ENCODE measurements at places on chromosomes 6 and 20.

DNA sequence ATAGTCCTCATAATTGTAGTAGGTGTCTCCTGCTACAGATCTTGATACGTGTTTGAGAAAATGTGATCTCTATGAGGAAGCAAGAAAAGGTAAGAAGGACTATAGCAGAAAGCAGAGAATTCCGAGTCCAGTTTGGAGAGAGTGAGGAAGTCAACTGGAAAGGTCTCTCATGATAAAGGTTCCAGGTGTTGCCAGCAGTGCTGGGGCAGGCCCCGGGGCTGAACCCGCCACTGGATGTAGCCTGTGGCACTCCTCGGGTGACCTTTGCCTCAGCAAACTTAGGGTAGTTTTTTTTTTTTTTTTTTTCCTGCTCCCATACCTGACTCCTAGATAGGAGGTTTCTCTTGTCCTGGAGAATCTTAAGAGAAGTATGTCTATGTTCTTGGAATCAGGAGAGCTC lies 62.8 kb downstream of the FAM120B start:
- DNase-seq, result no peak

DNA sequence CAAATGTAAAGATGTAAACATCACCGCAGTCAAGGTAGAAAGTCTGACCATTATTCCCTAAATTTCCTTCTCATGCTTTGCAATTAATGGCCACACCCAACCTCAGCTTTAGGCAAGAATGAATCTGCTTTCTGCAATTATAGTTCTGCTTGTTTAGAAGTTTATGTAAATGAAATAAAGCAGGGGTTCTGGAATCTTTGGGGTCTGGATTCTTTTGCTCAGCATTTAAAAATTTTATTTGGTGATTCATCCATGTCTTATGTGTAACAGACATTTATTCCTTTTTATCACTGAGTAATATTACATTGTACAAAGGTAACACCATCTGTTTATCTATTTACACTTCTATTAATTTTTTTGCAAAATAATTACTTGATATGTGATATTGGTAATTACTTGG lies 613.6 kb downstream of the UTRN start:
- no peak for DNase-seq

DNA sequence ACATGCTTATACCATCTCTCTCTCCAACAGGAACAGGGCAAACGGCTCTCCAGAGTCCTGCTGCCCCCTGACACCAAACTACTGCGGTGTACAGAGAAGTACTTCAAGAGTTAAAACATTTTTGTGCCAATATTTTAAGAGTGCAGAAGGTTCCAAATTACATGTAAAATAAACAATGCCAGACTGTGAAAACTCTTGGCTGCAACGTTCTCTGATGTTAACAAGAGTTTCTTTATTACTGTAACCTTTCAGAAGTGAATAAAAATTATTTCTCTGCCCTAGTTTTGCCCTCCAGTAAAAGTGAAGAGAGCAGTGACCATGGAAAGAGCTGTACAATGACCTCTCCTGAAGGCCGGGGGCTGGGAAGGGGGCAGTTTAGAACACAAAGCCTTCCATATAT lies 41.4 kb upstream of the FAM83C start:
- DNase-seq, result no peak

GRCh38 chr20:1824181-1824580 lies 71.0 kb upstream of the SIRPA start:
- DNase-seq, result no peak

GRCh38 chr6:32851025-32851424 lies 2.5 kb downstream of the TAP1 start:
- no peak for DNase-seq

GRCh38 chr6:33828452-33828763 lies 24.6 kb upstream of the MLN start:
- no peak for DNase-seq

- DNase-seq, result no peak
Measured at GRCh38 chr6:34273242-34273805, 24.5 kb upstream of the SMIM29 start.

GRCh38 chr20:9068841-9069663 lies at the start of gene PLCB4:
PLCB4 (plus strand) TSS chr20:9069087; CDS start chr20:9307815, 238,728 bp downstream.
- DNase-seq, result no peak

GRCh38 chr6:36926708-36927513 lies 27.6 kb upstream of the PI16 start:
- no peak for DNase-seq

GRCh38 chr20:19407736-19408135 lies 195.3 kb downstream of the SLC24A3 start:
- DNase-seq, result no peak

GRCh38 chr6:48222241-48222640 lies 111.2 kb upstream of the PTCHD4 start:
- DNase-seq, result no peak

GRCh38 chr6:35879151-35879550 lies 41.7 kb downstream of the SRPK1 start:
- DNase-seq, result no peak

DNA sequence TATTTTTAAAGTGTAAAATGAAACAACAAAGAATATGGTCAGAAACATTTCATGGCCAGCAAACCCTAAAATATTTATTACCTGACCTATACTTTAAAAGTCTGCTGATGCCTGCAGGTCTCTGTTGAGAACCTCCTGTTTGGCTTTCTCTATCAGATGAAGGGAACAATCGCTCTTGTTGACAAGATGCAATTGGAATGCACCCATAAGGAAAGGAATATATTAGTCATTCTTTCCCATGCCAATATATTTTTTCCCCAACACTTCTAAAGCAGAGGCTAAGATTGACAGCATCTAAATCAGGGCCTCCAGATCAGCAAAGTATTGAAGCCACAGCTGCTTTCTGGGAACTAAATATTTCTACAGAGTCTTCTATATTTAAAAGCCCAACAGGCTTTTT lies 897.8 kb downstream of the EPHA7 start:
- DNase-seq, result no peak

- DNase-seq, result no peak
Measured at GRCh38 chr6:54629131-54629530, 217.4 kb upstream of the FAM83B start.

DNA sequence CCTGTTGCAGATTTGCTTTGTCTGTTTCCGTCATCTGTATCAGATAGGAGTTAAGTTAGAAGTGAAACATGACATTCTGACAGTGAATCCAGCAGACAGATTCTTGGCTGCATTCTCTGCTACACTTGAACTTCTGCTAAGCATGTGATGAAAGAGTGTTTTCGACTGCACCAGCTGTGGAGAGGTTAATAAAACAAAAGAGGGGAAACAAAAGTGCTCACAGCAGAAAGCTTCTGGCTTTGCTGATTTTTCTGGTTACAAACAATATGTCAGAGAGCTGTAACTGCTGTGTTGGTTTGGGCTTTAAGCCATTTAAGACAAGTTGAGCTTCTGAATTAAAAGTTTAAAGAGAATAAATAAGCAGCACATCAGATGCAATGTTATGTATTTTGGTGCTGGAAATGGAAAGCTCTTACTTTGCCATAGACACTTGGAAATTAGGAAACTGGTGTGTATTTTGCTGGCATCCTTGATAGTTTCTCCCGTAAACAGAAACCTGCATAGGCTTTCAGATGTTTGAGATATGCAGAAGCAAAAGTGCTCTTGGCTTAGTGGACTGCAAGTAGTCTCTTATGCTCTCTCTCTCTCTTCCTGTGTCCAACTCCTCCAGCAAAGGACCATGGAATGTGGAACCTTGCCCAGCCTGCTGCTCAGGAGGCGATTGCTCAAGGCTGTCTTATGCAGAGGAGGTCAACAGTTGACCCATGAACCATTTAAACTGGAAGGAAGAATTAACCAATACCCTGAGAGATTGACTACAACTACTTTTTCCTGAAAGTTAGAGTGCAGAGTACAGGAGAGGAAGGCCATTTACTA lies 104.9 kb downstream of the RPS12 start:
- no peak for DNase-seq

GRCh38 chr6:4664117-4664626 lies 112.0 kb upstream of the CDYL start:
- peak; percentile 43 for DNase-seq

DNA sequence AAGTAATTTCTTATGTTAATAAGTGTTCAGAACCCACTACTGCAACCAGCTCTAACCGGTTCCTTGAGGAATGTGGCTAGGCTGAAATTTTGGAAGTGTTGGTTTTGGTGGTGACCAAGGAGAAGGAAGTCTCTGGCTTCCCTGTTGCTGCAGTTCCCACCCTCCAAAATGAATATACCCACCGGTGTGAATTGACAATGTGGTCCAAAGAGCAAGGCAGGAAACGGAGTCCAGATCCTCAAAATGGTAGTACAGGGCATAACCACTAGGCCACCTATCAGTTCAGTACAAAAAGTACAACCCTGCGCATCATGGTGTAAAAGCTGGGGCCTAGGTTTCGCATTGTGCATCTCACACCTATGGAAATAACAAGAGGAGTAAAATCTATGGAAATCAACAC lies 2.8 kb downstream of the ADNP start:
- DNase-seq, result no peak

GRCh38 chr6:139925894-139926641 lies 551.6 kb upstream of the CITED2 start:
- DNase-seq, result no peak

DNA sequence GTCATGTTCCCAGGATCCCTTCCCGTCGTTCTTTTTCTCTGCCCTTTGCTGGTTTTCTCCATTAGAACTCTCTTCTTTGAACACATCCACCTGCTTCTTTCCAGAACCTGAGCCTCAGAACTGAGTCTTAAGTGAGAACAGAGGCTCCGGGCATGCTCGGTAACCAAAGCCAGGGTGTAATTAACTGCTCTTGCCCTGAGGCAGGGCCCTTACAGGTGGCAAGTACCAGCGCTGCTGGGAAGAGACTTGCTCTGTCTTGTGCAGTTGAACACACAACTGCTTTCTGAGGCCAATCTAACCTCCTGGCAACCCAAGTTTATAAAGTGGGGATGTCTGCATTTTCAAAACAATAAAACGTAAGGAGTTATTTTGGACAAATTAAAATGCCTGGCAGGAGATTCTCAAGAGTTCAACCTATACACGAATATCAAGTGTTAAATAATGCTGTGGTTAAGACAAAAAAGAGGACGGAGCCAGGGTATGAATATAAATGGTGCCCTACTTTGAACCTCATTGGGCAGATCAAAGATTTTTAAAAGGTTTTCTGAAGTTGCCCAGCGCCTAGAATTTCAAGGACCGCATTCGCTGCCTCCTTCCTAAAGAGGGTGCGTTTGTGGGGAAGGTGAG lies 12.4 kb upstream of the DEK start:
- no peak for DNase-seq

Data from putamen (tissue), 1 donor.